ENCODE measurements at places on chromosomes 6 and 20.

DNA sequence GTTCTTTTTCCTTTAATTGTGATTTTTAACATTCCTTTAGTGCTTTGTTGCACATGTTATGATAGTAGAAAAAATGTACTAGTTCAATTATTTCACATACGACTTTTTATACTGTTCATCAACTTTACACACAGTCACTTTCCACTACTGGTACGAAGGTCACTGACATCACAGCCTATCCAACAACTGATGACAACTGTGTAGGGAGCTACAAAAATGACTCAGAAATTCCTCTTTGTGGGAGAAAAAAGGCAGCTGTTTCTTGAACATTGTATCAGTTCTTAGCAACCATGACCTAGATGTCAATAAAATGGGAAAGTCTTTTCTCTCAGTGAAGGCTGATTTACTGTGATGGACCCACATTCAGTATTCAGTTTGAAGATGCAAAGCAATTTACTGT is 7.0 kb upstream of the ID4 start:
- peak; percentile 86 for DNase-seq

DNA sequence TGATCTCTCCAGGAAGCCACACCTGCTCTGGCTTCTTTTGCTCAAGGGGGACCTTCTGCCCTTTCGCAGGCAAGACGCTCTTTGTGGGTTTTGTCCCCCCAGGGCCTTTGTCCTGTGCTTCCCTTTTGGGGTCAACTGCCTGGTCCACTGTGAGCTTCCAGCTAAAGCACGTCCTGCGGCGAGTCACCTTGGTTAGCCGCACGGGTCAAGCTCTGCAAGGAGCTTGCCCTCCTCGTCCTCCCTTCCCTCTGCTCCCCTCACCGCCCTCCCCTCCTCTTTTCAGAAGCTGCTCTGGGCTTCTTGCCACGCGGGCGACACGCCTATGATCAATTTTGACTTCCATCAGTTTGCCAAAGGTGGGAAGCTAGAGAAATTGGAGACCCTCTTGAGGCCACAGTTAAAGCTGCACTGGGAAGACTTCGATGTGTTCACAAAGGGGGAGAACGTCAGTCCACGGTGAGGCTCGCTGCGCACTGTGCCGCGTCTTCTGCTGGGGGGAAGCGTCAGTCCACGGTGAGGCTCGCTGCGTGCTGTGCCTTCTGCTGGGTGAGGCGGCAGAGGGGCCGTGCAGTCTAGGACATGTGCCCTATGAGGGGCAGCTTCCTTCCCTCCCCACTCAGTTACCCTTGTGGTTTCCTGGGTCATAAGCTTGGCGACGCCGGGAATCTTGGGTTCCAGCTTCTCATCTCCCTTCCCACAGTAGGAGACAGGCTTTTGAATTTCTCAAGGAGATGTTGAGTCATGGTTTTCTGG is 80.2 kb downstream of the SYNJ2 start:
- peak; percentile 36 for DNase-seq

GRCh38 chr6:134138226-134138975 is 86.0 kb upstream of the SLC2A12 start:
- DNase-seq: peak; percentile 16

GRCh38 chr6:90144396-90144795 is 152.2 kb downstream of the BACH2 start:
- DNase-seq: no peak

DNA sequence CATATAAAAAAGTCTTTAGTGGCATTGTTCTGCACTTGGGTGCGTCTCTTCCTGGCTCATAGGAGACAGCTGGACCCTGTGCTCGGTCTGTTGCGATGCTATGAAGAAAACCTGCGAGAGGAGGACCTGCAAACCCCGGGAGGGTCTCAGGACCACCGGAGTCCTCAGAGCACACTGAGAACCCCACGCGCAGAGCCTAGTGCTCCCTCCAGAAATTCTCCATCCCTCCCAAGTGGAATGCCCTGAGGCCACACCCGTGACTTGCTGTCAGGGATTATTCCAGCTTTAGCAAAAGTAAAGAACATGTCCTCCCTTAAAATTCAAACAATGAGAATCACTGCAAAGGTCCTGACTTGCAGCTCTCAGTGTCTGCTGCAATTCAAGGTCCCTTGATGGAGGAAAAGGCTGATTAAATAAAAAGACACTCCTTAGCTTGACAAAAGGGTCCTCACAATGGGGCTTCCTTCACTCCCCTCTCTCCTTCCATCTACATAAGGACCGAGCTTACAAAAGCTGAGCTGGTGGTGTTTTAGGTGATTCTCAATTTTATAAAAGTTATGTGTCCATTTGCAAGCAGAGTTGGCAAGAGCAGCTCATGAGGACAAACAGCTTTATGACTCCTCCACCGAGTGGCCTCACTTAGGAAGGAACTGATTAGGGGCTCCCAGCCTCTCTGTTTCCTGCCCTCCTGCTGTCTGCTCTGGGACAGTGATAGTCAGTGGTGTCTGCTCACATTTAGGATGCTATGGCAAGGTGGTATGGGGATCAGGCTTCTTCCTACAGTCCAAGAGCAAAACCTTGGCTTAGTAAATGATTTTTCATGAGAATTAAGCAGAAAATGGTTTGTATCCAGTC is 97.0 kb downstream of the RAMACL start:
- DNase-seq: no peak

- peak; percentile 3 for DNase-seq
These were observed 652.5 kb upstream of the EPHA7 start for GRCh38 chr6:94071835-94072234.

- DNase-seq: no peak
These were observed 18.8 kb downstream of the HLA-E start for GRCh38 chr6:30507849-30508827.

DNA sequence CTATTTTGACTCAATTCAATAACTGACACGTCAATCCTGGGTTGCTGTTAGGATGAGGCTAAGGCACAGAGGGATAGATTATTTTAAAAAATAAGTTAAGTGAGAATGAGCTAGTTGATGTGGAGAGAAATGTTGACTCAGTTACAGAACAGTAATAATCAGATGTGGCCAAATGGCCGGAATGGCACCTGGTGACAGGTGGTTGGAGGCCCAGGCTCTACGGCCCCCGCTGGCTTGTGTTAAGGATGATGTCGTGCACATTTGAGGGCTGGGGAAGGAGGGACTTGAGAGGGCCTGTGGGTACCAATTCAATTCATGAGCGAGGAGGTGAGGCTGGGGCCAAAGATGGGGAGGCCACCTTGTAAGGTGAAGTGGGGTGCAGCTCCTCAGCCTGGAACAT is 31.7 kb downstream of the APCDD1L start:
- DNase-seq: no peak

GRCh38 chr6:107862383-107862782 is 38.3 kb upstream of the SCML4 start:
- no peak for DNase-seq

DNA sequence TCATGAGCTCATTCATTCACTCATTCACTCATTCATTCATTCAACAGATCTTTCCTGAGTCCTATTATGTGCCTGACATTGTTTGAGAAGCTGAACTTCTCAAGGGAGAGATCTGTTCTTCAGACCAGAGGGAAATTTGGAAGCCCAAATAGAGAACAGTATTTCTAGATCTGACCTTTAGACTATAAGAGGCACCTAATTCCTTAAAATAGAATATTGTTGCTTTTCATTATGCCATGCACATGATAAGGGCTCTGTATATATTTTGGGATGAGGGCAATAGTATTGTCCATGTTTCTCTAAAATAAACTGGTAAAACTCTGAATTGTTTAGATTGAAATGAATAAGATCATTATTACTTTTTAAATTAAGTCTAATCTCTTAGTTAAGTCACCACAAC is 18.6 kb upstream of the DSP start:
- DNase-seq: no peak

DNA sequence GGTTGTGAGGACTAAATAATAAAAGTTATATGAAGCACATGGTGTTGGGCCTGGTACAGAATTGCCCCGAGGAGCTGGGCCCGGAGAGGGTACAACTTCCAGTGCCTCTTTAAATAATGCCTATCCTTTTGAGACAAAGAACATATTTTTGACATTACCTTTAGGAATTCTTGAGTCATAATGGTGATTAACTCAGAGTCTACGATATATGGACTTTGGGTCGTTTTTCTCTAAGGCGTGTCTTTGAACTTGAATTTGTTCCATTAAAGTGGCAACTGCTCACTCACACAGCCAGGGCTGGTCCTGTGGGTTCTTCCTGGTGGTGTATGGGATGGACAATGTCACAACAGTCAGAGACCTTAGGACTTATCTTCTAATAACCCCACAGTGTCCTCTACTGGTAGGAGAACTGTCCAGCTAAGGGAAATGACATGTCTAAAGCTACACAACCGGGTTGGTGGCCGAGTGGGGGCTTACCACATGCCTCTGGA is 106.5 kb downstream of the CDC5L start:
- peak; percentile 74 for DNase-seq

DNA sequence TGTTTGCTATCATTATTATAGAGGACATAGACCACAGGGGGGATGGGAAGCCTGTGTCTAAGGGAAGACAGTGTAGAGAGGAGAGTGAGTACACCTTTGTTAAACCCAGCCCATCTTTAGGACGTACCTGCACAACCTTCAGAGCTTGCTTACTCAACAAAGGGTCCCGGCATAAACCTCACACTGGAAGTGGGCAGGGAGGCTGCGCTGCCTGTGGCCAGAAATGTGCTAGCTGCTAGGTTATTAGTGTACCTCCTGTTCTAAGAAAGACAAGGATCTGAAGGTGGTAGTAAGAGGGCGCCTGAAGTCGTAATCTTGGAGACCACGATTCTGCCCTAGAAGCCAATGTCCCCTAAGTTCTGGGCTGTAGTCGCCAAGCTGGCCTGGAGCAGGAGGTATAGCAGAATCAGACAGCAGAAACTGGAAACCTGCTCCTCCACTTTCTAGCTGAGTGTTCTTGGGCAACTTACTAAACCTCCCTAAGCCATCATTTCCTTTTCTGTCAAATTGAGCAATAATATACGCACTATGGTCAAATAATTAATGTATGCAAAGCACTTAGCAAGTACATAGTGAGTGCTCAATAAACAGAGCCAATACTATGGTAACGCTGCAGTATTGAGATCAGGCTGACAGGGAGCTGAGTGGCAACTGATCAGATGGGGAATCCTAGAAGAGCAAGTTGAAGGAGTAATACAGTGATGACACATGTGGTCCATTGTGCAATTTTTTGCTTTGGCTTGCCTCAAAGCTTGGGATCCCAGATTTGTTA is 16.8 kb upstream of the AKIRIN2 start:
- peak; percentile 46 for DNase-seq

DNA sequence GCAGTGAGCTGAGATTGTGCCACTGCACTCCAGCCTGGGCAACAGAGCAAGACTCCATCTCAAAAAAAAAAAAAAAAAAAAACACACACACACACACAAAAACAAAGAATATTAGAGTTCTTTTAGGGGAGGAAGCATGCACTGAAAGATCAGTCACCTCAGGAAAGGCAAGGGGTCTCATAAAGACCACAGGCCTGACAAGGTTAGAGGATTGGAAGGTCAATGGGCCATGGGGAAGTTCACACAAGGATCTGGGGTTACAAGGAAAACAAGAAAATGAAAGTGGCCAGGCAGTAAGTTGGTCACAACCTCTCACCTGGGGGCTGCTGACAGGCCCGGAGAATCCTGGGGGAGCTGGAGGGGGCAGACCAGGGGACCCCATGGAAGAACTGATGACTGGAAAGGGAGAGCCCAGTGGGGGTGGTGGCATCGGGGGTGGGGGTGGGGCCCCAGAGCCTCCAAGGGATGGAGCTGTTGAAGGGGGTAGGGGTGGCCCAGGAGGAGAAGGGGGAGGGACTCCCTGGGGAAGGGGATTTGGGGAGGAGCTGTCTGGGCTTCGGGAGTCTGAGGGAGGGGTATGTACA is 1.5 kb downstream of the RXRB start:
- DNase-seq: no peak

GRCh38 chr6:144298916-144299315 is 13.8 kb downstream of the UTRN start:
- DNase-seq: no peak

DNA sequence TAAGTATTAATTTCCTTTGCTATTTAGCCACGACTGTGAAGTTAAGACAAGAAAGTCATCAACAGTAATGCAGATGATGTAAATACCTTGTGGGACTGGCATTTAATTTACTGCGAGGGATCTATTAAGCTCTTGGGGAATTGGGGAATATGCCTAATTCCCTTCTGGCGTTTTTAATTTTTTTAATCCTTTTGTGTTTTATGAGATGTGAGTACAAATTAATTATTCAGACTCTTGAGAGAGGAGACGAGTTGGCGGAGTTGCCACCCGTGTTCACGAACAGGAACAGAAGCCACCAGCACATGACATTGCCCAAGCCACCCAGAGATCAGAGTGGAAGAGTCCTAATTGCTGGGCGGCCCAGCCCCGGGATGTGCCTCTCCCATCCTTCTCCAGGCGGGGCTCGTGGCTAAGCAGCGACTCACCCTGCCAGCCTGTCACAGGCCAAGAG is 533 bp upstream of the CRYBG1 start:
- DNase-seq: no peak

DNA sequence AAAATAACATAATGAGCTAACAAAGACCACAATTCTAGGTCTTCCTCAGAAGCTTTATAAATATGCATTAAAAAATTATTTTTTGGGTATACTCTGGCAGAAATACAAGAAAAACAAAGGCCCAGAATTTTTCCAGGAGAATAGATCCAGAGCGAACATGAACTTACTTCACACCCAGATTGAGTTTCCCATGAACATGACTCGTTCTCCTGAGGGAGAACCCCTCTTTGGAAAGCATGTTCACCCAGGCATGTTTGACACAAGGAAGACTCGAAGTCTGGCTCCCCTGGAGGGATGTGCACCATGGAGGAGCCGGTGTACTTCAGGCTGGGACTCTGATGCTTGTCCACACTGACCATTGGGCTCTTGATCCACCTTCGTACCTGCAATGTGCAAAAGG is 56.1 kb downstream of the SGK1 start:
- DNase-seq: no peak

GRCh38 chr20:51624157-51624731 is 81.7 kb upstream of the NFATC2 start:
- peak; percentile 70 for DNase-seq

GRCh38 chr6:125377621-125378020 is 75.9 kb upstream of the HDDC2 start:
- peak; percentile 67 for DNase-seq

DNA sequence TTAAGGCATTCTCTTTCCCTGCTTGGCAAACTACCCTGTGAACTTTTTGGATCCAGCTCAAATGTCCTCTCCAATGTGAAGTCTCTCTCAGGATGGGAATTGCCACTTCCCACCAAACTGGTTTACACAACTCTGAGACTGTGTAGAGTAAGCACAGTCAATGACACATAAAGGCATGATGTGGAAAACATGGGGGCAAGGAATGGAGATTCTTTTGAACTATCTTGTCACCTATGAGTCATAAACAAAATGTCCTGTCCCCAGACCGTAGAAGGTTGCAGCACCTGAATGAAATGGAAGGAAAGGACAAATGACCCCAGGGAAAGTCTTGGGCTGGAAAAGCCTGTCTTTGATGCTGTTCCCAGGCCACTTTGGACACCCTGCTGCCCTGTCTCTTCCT is 11.0 kb upstream of the KIF13A start:
- no peak for DNase-seq

DNA sequence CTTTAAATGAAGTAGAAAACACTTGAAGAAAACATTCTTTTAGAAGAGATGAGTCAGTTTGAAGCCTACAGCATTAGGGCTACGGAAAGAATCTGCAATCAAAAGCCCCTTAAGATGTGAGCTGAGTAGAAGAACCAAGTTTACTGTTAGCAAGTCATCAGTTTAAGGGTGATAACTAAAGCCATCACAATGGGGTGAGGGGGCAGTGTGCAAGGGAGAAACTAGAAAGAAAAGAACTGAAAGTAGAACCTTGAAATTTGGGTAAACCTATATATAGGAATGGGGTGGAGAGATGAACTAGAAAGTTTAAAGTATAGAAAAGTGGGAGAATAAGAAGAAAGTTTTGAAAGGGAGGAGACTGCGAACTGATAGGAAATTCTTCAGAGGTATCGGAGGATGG is 212.9 kb downstream of the COL19A1 start:
- no peak for DNase-seq

GRCh38 chr6:13367396-13367795 is 39.1 kb upstream of the TBC1D7 start:
- no peak for DNase-seq
